ENCODE measurements at places on chromosomes 2 and 18.

DNA sequence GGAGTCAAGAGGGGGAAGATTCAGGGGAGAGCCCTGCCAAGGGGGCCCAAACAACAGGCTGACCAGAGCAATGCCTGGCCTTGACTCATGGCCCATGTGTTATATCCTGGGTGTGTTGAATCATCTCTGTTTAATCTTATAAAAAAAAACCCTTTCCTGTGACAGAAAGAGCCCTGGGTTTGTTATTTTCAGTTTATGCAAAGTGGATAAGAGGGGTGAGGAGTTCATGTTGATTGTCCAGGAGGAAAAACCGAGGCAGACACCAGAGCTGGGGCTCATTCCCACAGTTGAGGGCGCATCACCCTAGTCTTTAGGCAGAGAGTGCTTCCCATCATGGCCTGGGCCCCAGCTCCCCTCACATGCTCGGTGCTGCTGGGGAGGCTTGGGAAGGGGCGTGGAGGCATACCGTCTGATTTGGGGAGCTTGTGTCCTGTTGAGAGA lies 30.9 kb upstream of the IL37 start:
- peak; percentile 51 for DNase-seq

DNA sequence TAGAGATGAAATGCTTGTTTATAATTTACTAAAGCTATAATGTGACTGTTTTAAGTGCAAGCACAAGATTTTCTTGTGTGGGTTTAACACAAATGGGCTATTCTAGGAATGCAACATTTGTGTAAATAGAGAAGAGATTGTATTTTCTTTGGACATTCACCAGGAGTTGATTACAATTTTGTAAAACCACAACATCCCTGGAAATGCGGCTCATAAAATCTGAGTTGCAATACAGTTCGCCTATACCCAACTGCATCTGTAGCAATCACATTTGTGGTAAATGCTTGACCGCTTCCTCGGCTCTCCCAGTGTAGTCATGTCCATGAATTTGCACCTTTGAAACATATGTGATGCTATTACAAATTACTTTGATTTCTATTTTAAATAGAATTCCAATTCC lies 348.7 kb upstream of the CDH20 start:
- peak; percentile 92 for DNase-seq

DNA sequence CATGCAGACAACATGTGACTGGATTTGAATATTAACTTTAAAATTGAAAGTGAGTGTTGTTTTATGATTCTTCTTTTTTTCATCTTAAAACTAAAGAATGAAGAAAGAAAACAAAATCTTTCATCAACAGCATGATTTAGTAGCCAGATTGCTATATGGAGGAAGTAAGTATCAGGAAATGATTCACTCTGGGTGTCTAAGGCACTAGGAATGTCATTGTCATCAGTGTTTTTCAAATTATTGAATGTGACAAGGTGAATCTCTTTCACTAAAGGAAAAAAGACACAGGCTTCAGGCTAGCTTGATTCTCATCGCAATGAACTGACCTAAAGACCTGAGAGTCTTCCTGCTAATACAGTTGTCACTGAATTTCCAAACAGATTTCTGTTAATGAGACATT lies 430.1 kb downstream of the FBXO15 start:
- DNase-seq: peak; percentile 48

GRCh38 chr2:70516596-70516995 lies 37.0 kb downstream of the TGFA start:
- no peak for DNase-seq

DNA sequence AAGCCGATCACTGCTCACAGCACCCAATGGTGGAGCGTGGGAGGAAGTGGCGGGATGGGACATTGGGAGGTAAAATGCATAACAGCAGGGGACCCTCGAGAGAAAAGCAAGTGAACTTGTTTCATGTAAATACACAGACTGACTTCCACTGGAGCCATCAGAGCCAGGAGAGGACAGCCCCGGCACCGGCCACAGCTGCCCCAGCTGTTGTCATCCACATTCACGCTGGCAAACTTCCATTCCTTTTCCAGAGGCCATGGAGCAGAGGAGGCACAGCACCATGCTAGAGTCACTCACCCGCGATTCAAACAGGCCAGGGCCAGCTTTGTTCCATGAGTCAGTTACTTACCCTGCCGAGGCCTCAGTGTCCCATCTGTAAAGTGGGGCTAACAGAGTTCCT lies 610.9 kb upstream of the SALL3 start:
- no peak for DNase-seq

- DNase-seq: peak; percentile 29
Measured at GRCh38 chr18:74831571-74832250, 234.0 kb downstream of the ZNF407 start.

DNA sequence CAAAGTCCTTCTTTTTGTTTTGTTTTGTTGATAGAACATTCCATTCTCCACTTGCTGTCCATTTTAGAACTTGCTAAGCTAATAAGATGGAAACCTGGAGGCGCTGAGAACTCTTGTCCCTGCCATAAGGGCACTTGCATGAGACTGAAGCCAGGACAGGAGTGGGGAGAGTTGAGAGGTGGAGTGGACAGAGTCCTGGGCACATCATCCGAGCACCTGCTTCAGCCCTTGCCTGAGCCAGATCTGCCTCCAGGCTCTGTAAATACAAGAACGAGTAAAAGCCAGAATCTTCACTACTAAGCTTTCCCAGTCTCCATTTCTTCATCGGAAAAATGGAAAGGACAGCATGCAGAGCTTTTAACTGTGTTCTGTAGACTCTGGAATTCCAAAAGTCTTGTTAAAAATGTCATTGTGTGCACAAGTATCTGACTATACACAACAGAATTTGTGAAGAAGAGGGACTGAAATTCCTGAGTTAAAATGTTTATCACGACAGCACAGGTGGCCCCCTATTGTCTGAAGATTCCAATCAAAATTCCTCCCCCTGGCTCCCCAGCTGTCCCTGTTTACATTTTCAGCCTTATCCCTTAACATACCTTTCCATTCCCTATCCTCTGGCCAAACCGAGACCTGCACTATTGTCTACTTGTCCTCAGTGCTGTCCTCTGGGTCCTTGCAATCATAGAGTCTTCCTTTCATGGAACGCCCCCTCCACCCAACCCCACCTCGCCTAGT lies 498.2 kb upstream of the TNP1 start:
- DNase-seq: no peak

DNA sequence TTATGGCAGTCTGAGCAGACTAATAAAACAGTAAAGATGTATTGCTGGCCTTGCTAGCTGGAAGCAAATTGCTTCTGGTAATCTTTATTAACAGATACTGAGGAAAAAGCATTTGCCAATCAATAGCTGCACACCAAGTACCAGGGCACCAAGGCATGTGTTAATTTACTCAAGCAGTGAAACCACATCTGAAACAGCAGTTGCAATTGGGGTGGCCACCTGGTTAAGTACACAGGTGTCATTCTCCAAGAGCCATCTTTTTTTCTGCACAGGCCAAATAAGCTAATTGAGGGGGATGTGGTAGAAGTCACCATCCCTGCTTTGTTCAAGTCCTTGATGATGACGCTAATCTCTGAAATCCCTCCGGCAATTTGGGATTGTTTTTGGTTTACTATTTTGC lies 8.6 kb upstream of the SEH1L start:
- no peak for DNase-seq

GRCh38 chr2:27174638-27175037 lies 25.8 kb downstream of the TCF23 start:
- DNase-seq: no peak

DNA sequence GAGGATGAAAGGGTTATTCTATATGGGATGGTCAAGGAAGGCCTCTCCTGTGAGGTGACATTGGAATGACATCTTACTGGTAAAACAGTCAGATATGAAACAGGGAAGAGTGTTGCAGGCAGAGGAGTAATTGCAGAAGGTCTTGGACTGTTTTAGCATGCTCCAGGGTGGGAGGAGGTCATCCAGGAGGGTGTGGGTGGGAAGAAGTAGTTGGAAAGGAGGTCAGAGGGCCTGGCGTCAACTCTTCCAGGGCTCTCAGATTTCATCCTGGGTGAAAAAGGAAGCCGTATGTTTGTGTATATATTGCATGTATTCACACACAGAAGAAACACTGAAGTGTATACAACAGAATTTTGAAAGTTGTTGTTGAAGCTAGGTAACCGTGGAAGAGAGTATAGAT lies 48.2 kb downstream of the ATP9B start:
- no peak for DNase-seq

DNA sequence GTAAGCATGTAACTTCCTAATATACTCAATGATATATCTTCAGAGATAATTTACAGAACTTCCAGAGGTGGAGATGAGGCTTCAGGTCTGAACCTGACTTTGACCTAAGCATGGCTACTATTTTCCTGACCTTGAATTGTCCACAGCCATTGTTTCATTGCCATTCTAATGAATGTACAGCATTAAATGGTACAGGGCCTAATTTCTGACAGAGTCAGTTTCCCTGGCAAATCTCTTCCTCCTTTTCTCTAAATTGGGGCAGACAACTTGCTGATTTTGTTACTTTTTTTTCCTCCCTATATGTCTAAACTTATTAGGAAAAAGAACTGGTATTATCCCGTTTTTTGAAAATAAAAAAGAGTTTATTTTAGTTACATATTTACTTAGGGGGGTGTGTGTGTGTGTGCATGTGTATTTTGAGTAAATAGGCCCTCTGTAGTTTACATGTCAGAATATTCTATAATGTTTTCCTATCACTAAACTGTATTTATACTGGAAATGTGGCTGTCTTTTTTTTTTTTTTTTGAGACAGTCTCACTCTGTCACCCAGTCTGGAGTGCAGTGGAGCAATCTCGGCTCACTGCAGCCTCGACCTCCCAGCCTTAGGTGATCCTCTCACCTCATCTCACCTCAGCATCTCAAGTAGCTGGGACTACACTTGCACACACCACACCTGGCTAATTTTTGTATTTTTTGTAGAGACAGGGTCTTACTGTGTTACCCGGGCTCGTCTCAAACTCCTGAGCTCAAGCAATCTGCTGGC lies 43.3 kb upstream of the SCN9A start:
- no peak for DNase-seq

DNA sequence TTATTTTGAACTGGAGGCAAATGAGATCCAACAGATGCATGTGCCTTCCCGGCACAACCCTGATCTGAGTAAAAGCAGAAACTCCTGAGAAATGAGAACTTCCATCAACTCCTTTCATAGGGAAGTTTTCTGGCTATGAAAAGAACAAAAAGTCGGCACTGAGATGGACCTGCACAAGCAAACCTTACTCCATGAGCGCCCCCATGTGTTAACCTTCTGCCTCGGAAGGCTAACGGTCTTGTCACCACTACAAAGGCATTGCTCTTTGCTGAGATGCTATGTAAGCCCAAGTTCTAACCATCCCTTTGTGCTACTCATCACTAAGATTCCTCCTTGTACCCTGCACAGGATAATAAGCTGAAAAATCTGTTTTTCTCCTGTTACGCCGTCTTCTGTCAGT lies 57.3 kb upstream of the SULT1C3 start:
- DNase-seq: no peak

DNA sequence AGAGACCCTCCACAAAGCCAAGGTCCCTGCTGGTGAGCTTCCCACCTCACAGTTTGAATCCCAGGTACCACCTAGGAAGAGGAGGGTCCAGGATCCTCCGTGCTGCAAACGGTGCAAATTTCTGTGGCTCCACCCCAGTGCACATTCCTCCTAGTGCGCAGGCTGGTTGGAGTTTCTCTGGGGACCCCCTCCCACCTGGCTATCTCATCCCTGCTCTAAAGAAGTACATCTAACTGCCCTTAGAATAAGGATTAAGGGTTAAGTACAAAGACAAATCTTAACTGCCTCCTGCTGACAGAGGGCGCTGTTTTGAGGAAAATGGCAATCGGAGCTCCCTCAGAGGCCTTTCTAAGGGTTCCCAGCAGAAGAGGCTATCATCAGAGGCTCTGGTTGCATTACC lies 109.6 kb upstream of the FSIP2 start:
- no peak for DNase-seq

DNA sequence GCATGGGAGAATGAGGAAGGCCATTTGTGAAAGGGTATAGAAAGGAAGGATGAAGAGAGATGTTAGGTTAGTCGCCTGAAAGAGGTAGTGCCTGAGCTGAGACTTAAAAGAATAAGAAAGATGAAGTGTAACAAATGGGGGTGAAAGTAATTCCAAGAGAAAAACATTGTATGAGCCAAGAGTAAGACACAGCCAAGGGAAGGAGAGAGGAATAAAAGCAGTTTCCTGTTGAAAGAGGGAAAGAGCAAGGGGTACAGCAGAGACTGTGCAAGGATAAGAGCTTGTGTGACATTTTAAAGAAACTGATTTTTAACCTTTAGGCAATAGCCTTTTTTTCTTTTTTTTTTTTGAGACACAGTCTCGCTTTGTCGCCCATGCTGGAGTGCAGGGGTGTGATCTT lies 4.8 kb upstream of the RBBP8 start:
- DNase-seq: no peak

DNA sequence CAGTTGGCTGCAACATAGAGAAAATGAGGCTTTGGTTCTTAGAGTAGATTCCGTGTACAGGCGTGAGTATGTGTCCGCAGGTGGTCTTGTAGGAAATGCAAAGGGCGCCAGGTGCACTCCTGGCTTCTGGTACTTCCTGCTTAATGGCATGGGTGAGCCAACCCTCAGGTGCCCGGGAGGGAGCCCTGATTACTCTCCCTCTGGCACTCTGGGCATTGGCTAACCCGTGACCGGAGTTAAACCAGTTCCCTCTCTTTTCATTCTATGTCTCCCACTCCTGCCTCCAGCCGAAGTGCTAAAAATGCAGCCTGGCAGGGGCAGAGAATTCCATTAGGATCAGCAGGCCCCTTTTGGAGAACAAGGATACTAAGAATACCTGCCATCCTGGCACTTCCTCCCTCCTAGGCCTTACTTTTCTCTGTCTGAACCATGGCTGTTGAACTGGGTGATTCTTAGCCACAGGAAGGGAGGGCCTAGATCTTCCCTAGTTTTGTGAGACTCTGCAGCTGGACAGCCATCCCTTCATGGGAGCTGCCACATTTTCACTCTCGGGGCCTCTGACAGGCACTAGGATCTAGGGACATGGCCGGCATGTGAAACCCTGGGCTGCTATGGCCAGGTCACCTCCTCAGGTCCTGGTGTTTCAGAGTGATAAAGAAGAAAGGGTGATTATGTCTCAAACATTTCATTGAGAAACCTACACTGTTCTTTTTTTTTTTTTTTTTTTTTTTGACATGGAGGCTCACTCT lies 6.5 kb downstream of the MERTK start:
- no peak for DNase-seq

- DNase-seq: no peak
Measured at GRCh38 chr2:47091118-47091517, 64.0 kb downstream of the STPG4 start.

All from renal cortical epithelial cell (primary cell).